ENCODE measurements at places on chromosomes 7 and 10. TPM values are rescaled to one million over a fixed set of nuclear protein-coding genes. Genes with fewer than 3 reads are reported as not detected.

The CHST3 gene
- 23.6 TPM for total RNA-seq

The GALNT17 gene
- total RNA-seq, result not detected

The AMZ1 gene
- 1.00 TPM for total RNA-seq

The OR2A42 gene
- total RNA-seq, result not detected

The BICC1 gene
- total RNA-seq, result 5.3 TPM

The OPN4 gene
- not detected for total RNA-seq

The ATOH7 gene
- total RNA-seq, result 0.15 TPM

The CNPY1 gene
- total RNA-seq, result not detected

The ABCC2 gene
- total RNA-seq, result 130 TPM

The CALML5 gene
- not detected for total RNA-seq

The UCMA gene
- total RNA-seq, result not detected

The SORBS1 gene
- total RNA-seq, result 53.7 TPM

The DGKB gene
- total RNA-seq, result not detected

The PON1 gene
- under 0.01 TPM for total RNA-seq

The LRRD1 gene
- total RNA-seq, result under 0.01 TPM

The CLDN3 gene
- total RNA-seq, result not detected

The TYW1B gene
- total RNA-seq, result 5.6 TPM

The WBP1L gene
- 46.5 TPM for total RNA-seq

The HIF1AN gene
- 9.3 TPM for total RNA-seq

The ZNF735 gene
- total RNA-seq, result not detected

The SPDYE9 gene
- total RNA-seq, result not detected

The OR2A5 gene
- total RNA-seq, result not detected

The PNLIPRP3 gene
- total RNA-seq, result 0.77 TPM

The ATP5F1C gene
- 379 TPM for total RNA-seq

The ACSM6 gene
- not detected for total RNA-seq

The ALDH18A1 gene
- 84.3 TPM for total RNA-seq

The FEZF1 gene
- not detected for total RNA-seq

The ZNF853 gene
- total RNA-seq, result 1.7 TPM

The EXOC4 gene
- 114 TPM for total RNA-seq

The GIMAP6 gene
- total RNA-seq, result not detected

The PRF1 gene
- total RNA-seq, result not detected

The XRCC2 gene
- 6.7 TPM for total RNA-seq

The NXPH1 gene
- total RNA-seq, result not detected

The SPDYE2B gene
- not detected for total RNA-seq

The SFTPA1 gene
- total RNA-seq, result not detected

The FAM131B gene
- total RNA-seq, result 0.15 TPM

The EGR2 gene
- under 0.01 TPM for total RNA-seq

The TBXAS1 gene
- total RNA-seq, result 6.0 TPM

The SPDYE2 gene
- not detected for total RNA-seq

The IFIT1B gene
- not detected for total RNA-seq

The SLC39A12 gene
- 0.69 TPM for total RNA-seq

Measured in melanocyte of skin (primary cell).